LHCN-M2 (cell line): ENCODE measurements at places on chromosomes 1 and 21.

DNA sequence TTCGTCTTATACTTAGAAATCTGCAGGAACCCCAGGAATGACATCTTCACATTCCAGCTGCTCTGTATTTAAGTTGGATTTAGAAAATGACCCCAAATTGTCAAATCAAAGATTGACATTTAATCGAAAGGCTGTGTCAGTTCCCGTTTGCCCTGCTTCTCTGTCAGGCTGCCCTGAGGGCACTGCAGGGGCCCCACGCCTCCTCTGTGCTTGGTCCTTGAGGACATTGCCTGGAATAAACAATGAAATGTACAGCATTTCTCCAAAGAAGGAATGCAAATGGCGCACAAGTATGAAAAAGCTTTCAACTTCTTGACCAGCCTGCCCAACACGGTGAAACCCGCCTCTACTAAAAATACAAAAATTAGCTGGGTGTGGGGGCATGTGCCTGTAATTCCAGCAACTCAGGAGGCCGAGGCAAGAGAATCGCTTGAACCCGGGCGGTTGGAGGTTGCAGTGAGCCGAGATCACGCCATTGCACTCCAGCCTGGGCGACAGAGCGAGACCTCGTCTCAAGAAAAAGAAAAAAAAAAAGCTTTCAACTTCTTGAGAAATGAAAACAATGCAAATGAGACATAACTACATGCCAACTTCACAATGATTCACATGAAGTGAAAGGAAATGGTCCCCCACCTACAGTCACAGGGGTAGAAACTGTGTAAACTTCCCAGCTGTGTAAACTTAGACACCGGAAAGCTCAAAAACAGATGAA is 3.0 kb downstream of the TMPRSS3 start:
- DNase-seq: no peak

GRCh38 chr1:82065916-82066315 is 265.2 kb downstream of the ADGRL2 start:
- no peak for DNase-seq

DNA sequence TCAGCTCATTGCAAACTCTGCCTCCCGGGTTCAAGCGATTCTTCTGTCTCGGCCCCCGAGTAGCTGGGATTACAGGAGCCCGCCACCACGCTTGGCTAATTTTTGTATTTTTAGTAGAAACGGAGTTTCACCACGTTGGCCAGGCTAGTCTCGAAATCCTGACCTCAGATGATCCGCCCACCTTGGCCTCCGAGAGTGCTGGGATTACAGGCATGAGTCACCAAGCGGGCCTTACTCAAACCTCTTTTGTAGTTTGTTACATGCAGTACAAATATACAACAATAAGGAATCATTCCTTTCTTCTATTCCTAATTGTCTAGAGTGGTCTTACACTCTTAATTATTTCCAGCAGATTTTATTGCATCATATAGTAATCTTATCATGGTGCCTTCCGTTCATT is 16.6 kb downstream of the SPATA17 start:
- peak; percentile 18 for DNase-seq

GRCh38 chr1:150003801-150004200 is 6.7 kb downstream of the OTUD7B start:
- DNase-seq: no peak

- DNase-seq: no peak
Measured at GRCh38 chr1:77927414-77927813, 39.0 kb downstream of the NEXN start.

GRCh38 chr1:89704014-89704413 is 71.1 kb downstream of the LRRC8C start:
- DNase-seq: no peak

GRCh38 chr1:221574529-221574928 is 167.4 kb downstream of the DUSP10 start:
- DNase-seq: no peak

GRCh38 chr1:58769809-58770320 is 14.0 kb downstream of the JUN start:
- no peak for DNase-seq

DNA sequence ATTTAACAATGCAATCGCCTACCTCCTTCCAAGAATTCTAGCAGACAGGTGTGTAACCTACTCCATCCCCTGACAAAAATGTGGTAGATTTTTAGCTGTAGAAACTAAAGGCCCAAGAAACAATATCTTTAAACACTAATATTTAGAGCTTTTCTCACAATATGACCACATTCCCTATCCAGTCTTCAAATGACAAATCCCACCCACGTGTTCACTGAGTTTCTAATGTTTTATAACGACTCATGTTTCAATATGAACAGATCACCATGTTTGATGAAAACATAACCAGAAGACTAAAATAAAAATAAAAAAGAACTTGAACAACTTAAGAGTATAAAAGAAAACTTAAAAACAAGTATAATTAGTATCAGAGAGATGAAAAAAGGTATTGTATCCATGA is 24.6 kb downstream of the RSBN1 start:
- DNase-seq: no peak

GRCh38 chr1:227161470-227161869 is 156.8 kb downstream of the CDC42BPA start:
- no peak for DNase-seq

GRCh38 chr21:46423546-46424038 is 35.1 kb upstream of the DIP2A start:
- DNase-seq: no peak

DNA sequence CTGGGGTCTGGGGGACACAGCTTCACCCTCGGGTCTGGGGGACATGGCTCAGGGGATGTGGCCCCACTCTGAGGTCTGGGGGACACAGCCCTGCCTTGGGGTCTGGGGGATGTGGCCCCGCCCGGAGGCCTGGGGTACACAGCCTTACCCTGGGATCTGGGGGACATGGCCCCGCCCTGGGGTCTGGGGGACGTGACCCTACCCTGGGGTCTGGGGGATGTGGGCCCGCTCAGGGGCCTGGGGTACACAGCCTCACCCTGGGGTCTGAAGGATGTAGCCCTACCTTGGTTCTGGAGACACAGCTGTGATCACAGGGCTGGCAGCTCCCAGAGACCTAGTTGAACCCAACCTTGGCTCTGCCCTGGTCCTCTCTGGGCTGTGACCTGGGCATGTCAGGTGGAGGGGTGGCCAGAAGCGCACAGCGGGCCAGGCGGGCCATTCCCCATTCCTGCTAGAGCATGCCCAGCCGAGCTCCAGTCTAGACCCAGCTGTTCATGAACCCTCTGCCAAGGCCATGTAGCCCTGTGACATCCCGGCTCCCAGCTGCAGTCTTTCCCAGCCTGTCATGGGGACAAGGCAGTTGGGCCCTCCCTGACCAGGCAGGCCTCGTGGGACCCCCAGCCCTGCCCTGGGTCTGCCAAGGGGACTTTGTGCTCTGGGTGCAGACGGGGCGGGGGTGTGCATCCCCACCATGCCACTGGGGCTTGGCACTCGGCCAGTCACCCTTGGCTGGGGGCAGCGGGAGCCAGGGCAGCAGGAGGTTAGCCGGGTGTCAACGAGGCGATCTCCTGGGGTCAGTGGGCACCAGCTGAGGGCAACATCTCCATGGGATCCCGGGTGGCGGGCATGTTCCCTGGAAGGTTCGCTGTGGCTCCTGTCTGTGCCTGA is 43.9 kb downstream of the WNT9A start:
- no peak for DNase-seq

- no peak for DNase-seq
Measured at GRCh38 chr1:97202481-97203380, 481.1 kb downstream of the PTBP2 start.

DNA sequence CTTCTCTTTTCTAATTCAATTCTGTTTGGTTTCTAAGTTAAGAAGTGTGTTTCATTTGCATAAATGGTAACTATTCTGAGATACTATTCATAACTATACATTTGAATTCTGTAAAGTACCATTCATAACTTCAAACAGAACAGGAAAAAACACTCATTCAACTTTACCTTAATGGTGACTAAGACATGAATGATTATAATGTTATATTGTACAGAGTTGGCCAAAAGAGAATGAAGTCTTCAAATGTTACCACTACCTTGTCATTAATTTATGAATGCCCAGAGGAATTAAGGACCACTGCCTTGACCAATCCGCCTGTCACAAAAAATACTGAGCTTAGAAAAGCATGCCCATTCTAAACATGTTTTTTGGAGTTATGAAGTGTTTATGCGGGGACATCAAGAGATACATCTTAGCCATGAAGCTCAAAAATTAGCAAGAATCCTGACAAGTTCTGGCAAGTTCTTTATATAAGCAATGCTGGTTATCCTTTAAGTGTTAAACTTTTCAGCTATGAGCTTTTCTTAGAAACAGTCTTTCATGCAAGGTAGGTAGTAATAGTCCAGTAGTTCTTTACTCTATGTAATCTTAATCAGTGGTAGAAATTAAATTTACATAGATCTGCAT is 7.9 kb downstream of the WASF2 start:
- no peak for DNase-seq

DNA sequence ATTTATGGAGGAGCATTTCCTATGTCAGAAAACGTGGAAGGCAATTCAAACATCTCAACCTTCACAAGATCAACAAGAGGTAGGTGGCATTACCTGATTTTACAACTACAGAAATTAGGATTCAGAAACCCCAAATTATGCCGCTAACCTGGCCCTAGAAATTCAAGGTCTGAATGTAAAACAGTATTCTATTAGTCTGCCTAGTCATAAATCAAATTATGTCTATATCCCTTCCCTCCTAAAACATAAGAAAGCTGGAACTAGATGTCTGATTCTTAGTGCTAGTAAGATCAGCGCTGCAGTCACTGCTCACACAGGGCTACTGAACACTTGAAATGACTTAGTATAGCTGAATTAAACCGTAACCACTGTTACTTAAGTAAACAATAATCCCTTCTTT is 1.4 kb downstream of the TOMM20 start:
- no peak for DNase-seq

DNA sequence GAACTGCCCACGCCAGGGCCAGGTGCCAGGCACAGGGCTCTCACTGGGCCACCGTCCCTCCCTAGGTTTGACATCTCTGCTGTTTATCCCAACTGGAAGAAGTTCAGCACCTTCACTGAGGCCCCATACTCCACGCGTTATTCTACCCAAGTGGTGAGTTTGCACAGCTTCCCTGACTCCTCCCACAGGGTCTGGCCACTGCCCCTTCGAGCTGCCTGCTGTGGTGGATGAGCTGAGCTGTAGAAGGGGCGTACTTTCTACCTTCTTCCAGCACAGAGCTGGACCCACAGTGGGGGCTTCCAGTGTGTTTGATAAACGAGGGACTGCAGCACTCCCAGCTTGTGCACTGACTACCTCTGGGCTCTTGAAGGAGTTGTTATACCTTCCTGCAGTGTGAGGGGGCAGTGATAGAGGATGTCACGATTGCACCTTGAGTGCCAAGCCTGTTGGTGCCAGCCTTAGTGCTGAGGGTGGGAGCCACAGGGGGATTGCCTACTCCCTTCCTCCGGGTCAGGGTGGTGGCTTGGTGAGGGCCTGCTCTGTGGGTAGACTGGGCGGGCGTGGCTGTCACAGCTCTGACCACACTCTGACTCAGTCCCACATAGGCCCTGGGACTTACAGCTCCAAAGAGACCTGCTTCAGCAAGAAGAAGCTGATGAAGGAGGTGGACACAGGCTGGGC is 5.9 kb upstream of the TTC22 start:
- peak; percentile 22 for DNase-seq

- peak; percentile 7 for DNase-seq
Measured at GRCh38 chr1:195962051-195962450, 646.2 kb downstream of the KCNT2 start.

DNA sequence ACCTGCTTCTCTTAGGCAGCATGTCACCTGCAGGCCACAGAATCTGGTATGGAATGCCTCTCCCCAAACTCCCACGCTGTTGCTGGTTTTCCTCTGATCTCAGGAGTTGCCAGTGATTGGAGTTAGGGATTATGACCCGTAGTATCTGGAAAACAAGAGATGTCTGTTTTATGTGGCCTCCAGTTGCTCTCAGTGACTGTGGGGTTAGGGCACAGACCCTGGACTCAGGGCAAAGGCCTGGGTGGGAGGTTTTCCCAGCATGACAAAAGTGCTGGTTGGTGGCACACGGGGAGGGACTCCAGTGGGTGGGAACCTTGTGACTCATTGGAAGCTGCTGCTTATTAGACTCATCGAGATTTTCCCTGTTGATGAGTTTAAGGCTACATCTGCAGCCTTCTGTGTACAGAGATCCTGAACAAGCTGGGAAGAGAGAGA is at the start of gene NR1I3:
TSS of gene NR1I3 (minus strand) at position 165 of the 435 bp plus-strand sequence. CDS start 1,638 bp downstream, outside the sequence.
- no peak for DNase-seq

DNA sequence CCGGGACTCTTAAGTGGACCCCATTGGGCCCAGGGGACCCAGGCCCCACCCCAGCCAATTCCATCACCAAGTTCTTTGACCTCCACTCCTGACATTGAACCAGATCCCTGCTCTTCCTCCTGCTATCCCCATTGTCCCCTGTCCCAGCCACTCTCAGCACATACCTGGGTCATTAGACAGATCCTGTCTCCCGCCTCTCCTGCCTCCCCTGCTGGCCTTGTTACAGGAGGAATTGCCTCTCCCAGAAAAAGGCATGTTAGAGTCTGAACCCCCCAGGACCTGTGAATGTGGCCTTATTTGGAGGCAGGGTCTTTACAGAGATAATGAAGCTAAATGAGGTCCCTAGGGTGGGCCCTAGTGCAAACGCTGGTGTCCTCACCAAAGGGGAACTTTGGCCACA is 301.9 kb downstream of the NPHP4 start:
- no peak for DNase-seq

GRCh38 chr1:149962736-149963135 is 26.1 kb upstream of the MTMR11 start:
- DNase-seq: no peak

- peak; percentile 91 for DNase-seq
Measured at GRCh38 chr1:206001476-206001888, 1.7 kb downstream of the RAB7B start.

GRCh38 chr1:192443616-192444015 is 126.8 kb downstream of the RGS21 start:
- DNase-seq: peak; percentile 53

- DNase-seq: no peak
Measured at GRCh38 chr1:89697383-89697782, 64.5 kb downstream of the LRRC8C start.
